Anterior cingulate cortex (tissue), 58 donors: ENCODE measurements at places on chromosomes 11 and 22.

DNA sequence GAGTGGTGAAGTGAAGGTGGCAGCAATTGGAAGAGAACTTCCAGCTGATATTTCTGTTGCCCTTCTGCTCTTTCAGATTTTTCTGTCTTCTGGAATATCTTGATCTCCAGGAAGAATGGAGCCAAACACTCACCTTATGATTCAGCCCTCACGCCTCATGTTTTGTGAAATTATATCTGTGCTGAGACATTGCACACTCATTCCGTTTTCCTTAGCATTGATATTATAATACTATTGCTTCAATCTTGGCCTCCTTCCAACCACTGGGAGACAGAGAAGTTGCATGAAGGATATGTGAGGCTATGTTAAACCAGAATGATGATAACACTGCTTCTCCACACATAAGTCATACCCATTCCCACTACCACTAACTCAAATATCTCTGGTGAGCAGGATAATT, 177.9 kb downstream of the ETS1 start:
- no peak for DNase-seq

- DNase-seq, result no peak
Measured at GRCh38 chr11:75072582-75072981, 24.1 kb downstream of the OR2AT4 start.

DNA sequence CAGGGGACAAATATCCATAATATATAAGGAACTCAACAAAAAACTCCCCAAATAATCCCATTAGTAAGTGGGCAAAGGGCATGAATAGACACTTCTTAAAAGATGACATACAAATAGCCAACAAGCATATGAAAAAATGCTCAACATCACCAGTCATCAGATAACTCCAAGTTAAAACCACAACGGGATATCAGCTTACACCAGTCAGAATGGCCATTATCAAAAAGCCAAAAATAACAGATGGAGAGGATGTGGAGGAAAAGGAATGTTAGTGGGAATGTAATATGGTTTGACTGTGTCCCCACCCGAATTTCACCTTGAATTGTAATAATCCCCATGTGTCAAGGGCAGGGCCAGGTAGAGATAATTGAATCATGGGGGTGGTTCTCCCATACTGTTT, 350.1 kb downstream of the GUCY1A2 start:
- DNase-seq, result no peak

DNA sequence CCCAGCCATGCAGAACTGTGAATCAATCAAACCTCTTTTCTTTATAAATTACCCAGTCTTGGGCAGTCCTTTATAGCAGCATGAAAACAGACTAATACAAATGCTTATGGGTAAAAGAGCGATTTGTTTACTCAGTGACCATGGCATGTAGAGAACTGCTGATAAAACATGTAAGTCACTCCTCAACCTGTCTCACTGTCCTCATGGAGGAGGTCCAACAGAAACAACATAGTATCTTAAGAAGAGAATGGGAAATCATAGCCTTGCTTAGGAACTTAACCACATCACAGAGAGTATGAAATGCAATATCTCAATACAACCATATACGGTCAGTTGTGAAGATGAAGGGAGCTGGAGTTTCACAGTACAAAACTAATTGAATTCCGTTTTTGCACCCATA, 1734.0 kb upstream of the RAG2 start:
- no peak for DNase-seq

GRCh38 chr22:48357961-48358360, 1469.7 kb downstream of the BRD1 start:
- DNase-seq, result no peak

DNA sequence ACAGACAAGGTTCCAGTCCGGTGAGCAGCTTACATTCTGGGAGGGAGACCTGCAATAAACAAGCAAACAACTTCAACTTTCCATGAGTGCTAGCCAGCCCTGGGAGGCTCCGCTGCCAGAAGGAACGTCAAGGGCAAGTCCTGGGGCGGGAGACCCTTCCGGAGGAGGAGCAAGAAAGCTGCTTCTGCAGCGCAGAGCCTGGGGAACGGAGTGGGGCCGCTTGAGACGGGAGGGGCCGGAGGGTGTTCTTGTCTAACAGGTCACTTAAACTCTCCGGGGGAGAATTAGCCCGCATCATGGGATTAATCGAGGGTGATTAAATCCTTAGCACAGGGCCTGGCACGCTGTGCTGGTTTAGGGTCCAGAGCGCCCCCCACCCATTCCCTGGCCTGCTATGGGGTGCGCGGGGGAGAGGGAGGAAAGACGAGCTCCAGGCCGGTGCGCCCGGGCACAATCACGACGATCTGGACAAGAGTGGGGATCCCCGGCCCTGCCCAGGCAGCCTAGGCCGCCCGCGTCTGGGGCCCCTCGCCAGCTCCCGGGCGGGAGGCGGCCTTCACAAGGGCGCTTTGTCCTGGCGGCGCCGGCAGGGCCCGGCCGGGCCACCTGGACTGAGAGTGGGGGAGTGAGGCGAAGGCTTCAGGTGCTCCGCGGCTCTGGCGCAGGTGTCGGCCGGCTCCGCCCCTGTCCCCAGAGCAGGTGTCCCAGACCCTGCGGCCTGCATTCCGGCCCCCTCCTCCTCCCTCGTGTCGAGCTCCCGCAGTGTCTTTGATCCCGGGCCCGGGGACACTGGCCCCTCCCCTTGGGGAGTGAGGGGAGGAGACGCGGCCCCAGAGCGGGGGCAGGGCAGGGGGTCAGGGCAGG, 663 bp upstream of the LARGE2 start:
- no peak for DNase-seq

DNA sequence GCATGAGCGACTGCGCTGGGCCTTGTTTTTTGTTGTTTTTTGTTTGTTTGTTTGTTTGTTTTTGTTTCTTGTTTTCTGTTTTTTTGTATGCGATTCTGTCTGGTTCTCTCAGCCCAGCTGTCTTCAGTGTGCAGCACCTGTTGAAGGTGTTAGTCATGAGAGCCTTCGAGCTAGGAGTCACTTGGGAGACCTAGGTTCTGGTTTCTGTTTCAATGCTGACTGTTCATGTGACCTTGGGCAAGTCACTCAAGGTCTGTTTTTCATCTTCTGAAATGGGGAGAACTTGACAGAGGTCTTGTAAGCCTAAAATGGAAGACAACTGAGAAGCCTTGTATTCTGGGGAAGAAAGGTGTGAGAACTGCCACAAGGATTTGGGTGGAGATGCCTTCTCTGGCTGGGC, 1.8 kb downstream of the DCPS start:
- DNase-seq, result no peak

DNA sequence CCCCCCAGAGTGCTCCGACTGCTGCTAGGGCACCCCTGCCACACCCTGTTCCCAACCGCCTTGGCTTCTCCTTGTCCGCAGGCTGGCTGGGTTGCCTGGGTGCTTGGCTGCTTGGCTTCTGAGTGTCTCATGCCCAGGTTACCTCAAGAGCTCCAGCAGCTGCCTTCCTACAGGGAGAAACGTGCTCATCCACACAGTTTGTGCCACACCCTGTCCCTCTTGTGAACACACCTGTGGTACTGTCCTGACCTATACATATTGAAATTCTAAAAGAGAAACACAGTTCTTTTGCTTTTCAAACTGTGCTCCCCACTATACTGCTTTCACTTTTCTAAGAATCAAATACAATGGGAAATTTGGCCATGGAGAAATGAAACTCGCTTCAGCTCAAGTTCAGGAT, 191.4 kb downstream of the DBX1 start:
- DNase-seq, result no peak

GRCh38 chr11:45180848-45181192, 34.4 kb downstream of the PRDM11 start:
- DNase-seq, result no peak

- DNase-seq, result no peak
Measured at GRCh38 chr11:1005928-1006327, 30.6 kb downstream of the MUC6 start.

GRCh38 chr11:70292166-70292565, 21.7 kb downstream of the PPFIA1 start:
- no peak for DNase-seq

- DNase-seq, result no peak
Measured at GRCh38 chr11:110518809-110519514, 89.2 kb downstream of the FDX1 start.

- no peak for DNase-seq
Measured at GRCh38 chr22:44933666-44934453, 75.9 kb downstream of the PHF21B start.

- DNase-seq, result no peak
Measured at GRCh38 chr22:22123118-22123959, 121.2 kb upstream of the VPREB1 start.

DNA sequence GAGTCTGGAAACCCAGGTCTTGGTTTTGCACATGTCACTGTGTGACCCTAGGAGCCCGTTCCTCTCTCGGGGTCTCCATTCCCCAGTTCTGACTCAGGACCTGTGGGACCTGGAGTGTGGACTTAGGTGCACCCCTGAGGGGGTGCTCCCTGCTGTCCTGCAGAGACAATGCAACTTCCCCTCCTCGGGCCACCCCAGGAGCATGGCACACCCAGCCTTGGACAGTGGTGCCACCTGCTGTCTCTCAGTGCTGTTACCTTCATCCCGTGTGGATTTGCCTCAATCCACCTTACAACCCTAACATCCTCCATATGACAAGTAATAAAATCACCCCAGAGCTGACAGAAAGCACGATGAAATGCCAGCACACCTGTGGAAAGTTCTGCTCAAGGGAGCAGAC, 27.5 kb upstream of the CRYBB3 start:
- DNase-seq, result no peak

DNA sequence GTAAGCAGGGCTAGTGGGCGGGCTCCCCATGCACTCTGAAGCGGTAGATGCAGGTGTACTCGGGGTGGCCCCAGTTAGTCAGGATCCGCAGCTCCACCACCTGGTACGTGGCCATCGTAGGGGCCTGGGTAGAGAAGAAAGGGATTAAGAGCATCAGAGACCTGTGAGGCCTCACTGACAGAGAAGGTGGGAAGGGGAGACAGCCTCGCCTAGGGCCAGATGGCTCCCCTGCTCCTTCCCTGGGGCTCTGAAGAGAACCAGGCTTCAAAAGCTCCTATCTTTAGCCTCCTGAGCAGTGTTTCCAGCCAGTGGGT, 19.6 kb downstream of the SUN2 start:
- no peak for DNase-seq

- DNase-seq, result no peak
Measured at GRCh38 chr22:31337178-31337577, 9.0 kb downstream of the PATZ1 start.

GRCh38 chr22:23274891-23275694, 94.8 kb downstream of the BCR start:
- no peak for DNase-seq

GRCh38 chr22:48607901-48608662, 1219.6 kb downstream of the BRD1 start:
- no peak for DNase-seq

DNA sequence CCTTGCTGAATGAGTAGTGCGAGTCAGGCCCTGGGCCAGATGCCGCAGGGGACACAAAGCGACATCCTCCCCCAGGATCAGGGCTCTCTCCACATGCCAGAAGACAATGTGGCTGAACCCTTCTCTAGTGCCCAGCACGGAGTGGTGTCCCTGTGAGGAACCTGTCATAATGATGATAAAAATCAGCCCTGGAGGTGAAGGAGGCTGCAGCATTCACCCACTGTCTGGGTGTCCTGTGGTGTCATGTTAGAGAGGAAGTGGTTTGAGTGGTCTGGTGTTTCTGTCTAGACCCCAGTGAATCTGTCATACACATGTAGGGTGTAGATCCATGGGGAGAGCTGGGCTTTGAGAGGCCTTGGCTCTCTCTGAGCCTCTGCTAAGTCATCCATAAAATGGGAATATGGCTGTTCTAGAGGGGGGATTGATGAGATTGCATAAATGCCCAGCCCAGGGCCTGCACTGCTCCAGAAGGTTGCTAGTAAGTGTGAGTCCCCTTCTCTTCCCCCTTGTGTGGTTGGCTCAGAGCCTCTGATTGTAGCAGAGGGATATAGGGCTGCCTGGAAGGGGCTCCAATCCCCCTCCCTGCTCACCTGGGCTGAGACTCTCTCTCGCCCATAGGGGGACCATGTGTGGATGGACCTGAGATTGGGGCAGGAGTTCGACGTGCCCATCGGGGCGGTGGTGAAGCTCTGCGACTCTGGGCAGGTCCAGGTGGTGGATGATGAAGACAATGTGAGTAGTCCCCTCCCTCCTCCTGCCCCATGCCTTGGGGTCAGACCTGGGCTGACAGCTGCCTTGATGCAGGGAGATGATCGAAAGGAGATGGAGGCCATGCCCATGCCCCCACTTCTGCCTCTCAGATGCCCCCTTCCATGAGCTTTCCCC, 14.3 kb downstream of the MYO7A start:
- no peak for DNase-seq
